Cardiac muscle cell (in vitro differentiated cells and primary cell): ENCODE measurements at places on chromosomes 1 and 21. TPM values are rescaled to one million over a fixed set of nuclear protein-coding genes. Genes with fewer than 3 reads are reported as not detected.

Gene METTL25B
- total RNA-seq, result 22.8 and 25.4 TPM in 2 replicates

Gene KLF17
- total RNA-seq, result not detected in 2 replicates

Gene CACNA1S
- 0.30 and 0.35 TPM in 2 replicates for total RNA-seq

Gene ATP5PB
- total RNA-seq, result 247 and 438 TPM in 2 replicates

Gene XCL1
- total RNA-seq, result 0.53 and 0.54 TPM in 2 replicates

Gene ACTL8
- total RNA-seq, result 0.28 TPM in 1 of 2 replicates, not detected in the other

Gene TMEM9
- total RNA-seq, result 190 and 215 TPM in 2 replicates

Gene TCEA3
- total RNA-seq, result 150 and 203 TPM in 2 replicates

Gene LAMB3
- 0.48 and 0.70 TPM in 2 replicates for total RNA-seq

Gene AVPR1B
- total RNA-seq, result 0.07 and 2.3 TPM in 2 replicates

Gene RIPK4
- 2.4 and 2.7 TPM in 2 replicates for total RNA-seq

Gene GOLT1A
- 0.33 and 0.74 TPM in 2 replicates for total RNA-seq

Gene TFAP2E
- 0.69 TPM in 1 of 2 replicates, not detected in the other for total RNA-seq

Gene LCE1E
- total RNA-seq, result not detected in 2 replicates

- DNase-seq, result peak; percentile 78
Measured at GRCh38 chr1:68339505-68339904, 107.2 kb upstream of the WLS start.

- no peak for DNase-seq
Measured at GRCh38 chr1:86150553-86151055, 6.0 kb downstream of the COL24A1 start.

DNA sequence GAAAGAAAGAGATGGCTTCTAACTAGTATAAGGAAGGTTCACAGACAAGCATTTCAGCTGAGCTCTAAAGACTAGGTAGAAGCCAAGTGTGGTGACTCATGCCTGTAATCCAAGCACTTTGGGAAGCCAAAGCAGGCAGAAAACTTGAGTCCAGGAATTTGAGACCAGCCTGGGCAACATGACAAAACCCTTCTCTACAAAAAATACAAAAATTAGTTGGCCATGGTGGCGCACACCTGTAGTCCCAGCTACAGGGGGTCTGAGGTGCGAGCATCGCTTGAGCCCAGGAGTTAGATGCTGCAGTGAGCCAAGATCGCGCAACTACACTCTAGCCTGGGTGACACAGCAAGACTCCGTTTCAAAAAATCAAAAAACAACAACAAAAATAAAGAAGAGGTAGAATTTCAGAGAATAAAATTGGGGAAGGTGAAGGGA, 27.8 kb downstream of the FBXO42 start:
- no peak for DNase-seq

GRCh38 chr1:4853904-4854303, 199.5 kb downstream of the AJAP1 start:
- no peak for DNase-seq

GRCh38 chr21:21712748-21713520, 714.7 kb downstream of the NCAM2 start:
- peak; percentile 84 for DNase-seq

GRCh38 chr1:84401156-84401555, 2.9 kb downstream of the DNASE2B start:
- DNase-seq, result no peak

DNA sequence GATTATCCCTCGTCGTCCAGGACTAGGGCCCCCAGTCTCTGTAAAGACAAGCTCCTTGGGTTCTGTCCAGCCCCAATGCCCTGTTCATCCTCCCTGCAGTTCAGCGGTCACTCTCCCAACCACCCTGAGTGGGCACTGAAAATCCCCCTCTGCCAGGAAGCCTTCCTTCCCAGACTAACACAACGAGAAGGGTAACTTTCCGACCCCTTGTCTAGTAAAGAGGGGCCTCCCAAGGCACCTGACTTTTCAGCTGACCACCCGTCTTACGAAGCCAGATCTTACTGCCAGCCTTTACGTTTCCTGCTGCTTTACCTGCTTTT, 13.4 kb downstream of the TMEM9 start:
- no peak for DNase-seq

DNA sequence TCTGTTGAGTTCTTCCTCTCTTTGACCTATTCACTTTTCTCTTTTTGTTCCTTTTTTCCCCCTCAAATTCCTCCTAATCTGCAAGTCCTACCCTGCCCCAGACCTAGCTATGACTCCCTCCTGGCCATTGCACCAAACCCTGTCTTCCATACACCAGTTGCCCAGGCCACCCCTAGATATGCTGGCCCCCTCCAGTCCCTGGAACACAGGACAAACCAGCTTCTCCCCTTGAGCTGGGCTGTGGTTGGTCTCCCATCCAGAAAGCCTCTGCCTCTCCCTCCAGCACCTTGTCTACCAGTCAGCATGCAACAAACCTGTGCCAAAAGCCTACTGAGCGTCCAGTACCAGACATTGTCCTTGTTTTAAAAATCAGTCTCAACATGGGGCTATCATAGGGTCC, 59.4 kb downstream of the ELK4 start:
- DNase-seq, result no peak

- DNase-seq, result no peak
Measured at GRCh38 chr21:31837618-31838390, 35.0 kb upstream of the HUNK start.

DNA sequence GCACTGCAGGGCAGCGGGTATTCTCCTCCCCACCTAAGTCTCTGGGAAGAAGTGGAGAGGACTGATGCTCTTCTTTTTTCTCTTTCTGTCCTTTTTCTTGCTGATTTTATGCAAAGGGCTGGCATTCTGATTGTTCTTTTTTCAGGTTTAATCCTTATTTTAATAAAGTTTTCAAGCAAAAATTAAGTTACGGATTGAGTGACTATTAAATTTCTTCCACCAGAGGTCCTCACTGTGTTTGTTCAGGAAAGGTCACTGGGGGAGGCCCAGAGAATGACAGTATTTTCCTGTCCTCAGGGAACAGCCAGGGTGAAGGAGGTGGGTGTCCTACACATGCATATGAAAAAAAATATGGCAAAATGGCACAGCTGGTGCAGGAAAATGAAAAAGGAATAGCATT, 4.4 kb upstream of the ELF3 start:
- DNase-seq, result peak; percentile 45

DNA sequence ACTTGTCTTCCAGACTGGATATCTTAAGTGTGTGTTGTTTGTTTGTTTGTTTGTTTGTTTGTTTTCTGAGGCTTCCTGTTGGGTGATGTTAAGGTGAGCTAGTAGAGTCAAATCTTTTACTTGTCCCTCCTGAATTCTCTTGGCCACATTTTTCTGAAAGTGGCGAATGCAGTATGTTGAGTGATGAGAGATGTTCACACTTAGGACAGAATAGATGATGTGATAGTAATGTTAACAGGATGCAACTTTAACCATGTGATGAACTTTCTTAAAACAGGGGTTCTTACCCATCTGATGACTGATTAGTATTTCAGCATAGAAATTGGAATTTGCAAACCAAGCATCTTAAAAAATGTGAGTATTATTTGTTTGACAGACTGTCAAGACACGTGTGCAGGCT, 40.2 kb downstream of the LMO4 start:
- no peak for DNase-seq

- no peak for DNase-seq
Measured at GRCh38 chr1:3688356-3689137, 36.2 kb downstream of the TP73 start.

- no peak for DNase-seq
Measured at GRCh38 chr1:65253800-65254319, 55.5 kb upstream of the DNAJC6 start.

DNA sequence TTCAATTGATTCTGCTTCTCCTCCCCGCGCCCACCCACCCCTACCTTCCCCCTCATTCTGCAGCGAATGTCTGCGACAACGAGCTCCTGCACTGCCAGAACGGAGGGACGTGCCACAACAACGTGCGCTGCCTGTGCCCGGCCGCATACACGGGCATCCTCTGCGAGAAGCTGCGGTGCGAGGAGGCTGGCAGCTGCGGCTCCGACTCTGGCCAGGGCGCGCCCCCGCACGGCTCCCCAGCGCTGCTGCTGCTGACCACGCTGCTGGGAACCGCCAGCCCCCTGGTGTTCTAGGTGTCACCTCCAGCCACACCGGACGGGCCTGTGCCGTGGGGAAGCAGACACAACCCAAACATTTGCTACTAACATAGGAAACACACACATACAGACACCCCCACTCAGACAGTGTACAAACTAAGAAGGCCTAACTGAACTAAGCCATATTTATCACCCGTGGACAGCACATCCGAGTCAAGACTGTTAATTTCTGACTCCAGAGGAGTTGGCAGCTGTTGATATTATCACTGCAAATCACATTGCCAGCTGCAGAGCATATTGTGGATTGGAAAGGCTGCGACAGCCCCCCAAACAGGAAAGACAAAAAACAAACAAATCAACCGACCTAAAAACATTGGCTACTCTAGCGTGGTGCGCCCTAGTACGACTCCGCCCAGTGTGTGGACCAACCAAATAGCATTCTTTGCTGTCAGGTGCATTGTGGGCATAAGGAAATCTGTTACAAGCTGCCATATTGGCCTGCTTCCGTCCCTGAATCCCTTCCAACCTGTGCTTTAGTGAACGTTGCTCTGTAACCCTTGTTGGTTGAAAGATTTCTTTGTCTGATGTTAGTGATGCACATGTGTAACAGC, 339.9 kb downstream of the NTNG1 start:
- DNase-seq, result no peak

DNA sequence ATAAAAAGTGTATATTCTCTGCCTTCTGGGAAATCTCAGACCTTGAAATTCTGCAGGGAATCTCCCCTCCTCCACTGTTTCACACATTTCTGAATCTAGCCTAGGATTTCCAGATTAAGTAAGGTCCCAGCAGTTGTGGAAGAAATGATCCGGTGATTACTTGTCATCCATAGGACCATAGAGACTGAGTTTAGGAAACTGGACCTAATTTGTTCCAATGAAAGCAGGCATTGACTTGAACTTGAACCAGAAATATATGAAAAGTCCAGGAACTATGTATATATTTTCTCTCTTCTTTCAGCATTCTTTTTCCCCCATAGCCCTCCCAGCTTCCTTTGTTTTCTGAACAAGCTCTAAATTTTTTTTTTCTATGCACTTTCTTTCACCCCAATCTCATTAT, 149.5 kb upstream of the SPAG17 start:
- no peak for DNase-seq

DNA sequence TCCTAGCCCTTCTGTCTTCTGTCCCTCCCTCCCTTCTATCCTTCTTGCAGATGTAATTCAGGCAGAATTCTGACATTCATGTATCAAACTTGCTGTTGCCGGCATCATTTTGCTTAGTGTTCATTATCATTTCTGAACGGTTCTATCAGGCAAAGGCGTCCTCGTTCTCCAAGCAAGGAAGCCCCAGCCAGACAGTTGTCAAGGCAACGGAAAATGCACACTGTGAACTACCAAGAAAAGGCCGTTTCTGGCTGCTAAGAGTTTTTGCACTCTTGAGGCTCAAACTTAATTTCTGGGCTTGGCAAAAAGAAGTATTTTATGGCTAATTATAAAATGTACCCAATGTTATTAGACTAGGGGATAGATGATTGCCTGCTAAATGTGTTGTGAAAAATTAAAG, 164.7 kb upstream of the KCNJ15 start:
- no peak for DNase-seq

DNA sequence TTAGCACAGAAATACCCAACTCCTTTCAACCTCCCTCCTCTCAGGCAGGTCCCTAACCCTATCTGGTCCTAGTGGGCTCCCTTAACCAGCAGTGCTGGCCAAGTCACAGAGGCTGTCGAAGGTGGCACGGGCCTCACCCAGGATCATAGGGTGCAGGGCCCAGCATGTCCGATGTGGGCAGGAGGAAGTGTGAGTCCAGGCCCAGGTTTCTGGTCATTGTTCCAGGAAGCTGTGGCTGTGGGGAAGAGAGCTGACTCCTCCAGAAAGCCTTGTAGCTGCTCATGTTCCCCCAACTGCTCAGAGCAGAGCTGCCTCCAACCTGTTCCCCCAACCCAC, 2.4 kb downstream of the CCDC17 start:
- no peak for DNase-seq

DNA sequence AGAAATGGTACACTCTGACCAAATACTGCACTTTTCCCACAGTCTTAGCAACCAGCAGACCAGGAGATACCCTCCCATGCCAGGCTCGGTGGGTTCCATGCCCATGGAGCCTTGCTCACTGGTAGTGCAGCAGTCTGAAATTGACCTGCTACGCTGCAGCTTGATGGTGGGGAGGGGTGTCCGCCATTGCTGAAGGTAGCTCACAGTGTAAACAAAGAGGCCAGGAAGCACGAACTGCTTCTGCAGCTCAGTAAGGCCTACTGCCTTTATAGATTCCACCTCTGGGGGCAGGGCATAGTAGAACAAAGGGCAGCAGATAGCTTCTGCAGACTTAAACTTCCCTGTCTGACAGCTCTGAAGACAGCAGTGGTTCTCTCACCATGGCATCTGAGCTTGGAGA, 12.3 kb upstream of the IFI44L start:
- no peak for DNase-seq

DNA sequence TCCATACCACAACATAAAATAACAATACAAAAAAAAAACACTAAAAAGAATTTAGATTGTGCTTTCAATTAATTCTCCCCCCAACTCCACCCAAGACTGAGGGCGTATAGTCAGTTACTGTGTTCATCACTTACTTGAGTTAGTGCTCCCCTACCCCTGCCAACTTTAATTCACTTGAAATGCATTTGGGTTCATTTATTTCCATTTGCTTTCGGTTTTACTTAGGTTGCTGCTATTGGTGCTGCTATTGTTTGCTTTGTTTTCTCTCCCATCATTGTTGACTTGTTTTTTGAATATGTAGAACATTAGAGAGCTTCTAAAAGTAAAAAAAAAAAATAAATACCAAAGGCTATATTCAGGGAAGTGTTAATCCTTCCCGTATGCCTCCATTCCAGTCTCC, 10.7 kb upstream of the CYYR1 start:
- DNase-seq, result no peak

DNA sequence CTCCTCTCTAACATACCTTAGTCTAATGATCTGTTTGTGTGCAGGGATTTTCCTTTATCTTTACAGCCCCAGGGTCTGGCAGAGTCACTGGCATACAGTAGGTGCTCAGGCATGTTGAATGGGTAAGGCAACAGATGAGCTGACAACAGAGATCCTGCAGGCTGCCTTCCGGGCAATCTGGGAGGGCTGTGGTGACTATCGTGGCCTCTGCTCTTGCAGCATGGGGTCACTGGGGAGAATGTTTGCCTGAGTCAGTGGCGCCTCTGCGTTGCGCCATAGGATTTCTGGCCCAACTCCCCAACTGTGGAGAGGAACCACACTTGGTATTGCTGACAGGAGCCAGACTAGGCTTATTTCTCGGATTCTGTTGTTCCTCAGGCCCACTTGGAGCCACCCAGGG, 93.8 kb downstream of the LAMC2 start:
- DNase-seq, result peak; percentile 97

DNA sequence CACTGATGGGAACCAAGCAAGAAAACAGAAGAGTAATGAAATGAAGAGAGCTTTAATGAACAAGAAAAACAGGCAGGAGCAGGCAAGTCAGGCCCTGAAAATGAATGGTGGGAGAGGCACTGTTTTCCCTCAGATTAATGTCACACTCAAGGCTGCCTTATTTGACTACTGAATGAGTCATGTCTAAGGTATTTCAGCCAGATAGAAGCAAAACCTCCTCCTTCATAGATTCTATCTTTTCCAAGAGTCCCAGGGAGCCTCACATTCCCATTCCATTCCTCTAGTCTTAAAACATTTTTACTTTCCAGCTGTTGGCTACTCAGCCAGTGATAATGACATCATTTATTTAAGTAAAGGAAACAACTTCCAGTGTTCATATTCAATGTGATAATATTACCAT, 228.4 kb upstream of the NRIP1 start:
- peak; percentile 96 for DNase-seq

- DNase-seq, result no peak
Measured at GRCh38 chr1:160987359-160988050, 32.9 kb upstream of the ITLN2 start.

GRCh38 chr1:7941437-7941793, 776 bp upstream of the TNFRSF9 start:
- DNase-seq, result no peak

GRCh38 chr1:27350663-27351540, 9.1 kb downstream of the SYTL1 start:
- DNase-seq, result peak; percentile 60
